ENCODE measurements at places on chromosomes 5 and 9.

DNA sequence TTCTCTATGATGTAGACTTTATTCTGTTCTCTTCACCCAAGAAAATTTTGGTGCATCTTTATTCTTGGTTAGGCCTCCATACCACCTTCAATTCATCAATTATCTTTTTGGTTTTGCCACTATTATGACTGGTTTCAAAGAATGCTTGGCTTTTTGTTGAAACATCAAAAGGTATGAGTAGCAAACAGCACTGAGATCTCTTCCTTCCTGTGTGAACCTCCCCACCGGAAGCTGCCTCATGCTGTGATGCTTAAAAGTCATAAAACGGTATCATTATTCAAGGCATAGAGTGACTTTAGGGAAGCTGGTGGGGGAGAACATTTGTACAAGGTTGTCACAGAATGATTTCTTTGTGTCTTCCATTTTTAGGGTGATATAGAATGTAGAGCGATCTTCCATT lies 70.6 kb downstream of the IQGAP2 start:
- no peak for DNase-seq

DNA sequence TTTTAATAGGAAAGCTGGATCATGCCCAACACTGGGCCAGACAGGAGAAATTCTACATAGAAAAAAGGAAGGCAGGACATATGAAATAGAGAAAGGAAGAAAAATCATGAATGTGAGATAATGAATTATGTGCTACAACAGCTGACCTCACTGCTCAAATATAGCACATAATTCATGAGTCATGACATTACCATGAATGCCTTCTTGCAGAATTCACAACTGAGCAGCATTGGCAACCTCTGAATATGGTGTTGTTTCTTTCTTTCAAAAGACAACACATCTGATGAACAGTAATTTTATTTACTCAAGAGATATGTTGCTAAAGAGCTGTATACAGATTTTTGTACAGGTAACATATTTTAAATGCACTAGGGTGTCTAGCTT lies 34.4 kb downstream of the APBA1 start:
- peak; percentile 65 for DNase-seq

- DNase-seq, result no peak
Observed at GRCh38 chr5:72372331-72372730, 52.2 kb downstream of the PTCD2 start.

- peak; percentile 67 for DNase-seq
Observed at GRCh38 chr5:78908173-78909061, 76.7 kb downstream of the ARSB start.

GRCh38 chr9:85516455-85516854 lies 225.3 kb downstream of the AGTPBP1 start:
- no peak for DNase-seq

GRCh38 chr9:81772144-81772543 lies 82.8 kb upstream of the TLE1 start:
- peak; percentile 34 for DNase-seq

- no peak for DNase-seq
Observed at GRCh38 chr5:4945296-4945695, 194.8 kb upstream of the ADAMTS16 start.

GRCh38 chr9:68871236-68871635 lies 142.7 kb downstream of the PRKACG start:
- no peak for DNase-seq

DNA sequence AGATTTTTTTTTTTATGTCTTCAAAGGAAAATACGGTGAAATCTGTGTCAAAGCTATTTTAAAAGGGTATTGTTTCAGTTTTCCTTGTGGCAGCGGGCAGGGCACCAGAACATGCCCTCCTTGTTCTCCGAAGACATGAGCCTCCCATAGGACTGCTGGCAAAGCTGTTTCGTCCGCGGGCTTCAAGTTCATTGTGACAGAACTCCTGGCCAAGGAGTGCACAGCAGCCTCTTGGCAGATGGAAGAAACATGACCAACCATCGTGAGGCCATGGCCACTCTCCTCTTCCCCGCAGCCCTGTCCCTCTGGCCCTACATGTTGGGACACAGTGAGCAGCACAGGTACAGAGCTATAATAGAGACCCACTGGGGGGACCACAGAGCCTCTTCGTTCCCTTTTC lies 99.5 kb downstream of the AOPEP start:
- no peak for DNase-seq

DNA sequence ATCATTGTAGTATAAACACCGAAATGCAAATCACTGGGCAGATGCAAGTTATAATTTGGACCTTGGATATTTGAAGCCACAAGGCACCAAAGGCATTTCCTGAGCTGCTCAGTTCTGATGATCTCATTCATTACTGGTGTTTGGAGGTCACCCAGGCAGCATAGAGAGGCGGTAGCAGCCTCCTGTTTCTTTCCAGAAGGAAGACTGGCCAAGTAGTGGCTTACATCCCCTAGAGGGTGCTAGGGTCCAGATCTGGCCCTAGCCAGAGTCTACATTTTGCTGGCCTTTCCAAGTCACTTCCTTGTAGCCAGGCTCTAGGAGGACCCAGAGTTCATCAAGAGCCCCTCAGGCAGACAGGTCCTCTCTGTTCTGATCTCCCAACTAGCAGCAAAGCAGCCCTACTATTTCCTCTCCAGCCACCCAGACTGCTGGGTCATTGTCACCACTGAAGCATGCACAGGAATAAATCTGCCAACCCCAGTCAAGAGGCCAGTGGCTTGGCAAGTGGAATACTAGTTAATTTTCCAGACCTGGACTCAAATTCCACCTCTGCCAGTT lies 33.4 kb upstream of the TTC1 start:
- peak; percentile 99 for DNase-seq
